Upper lobe of left lung (tissue), 6 donors: ENCODE measurements at places on chromosomes 12 and 14. TPM values are rescaled to one million over a fixed set of nuclear protein-coding genes. Genes with fewer than 3 reads are reported as not detected.

DNA sequence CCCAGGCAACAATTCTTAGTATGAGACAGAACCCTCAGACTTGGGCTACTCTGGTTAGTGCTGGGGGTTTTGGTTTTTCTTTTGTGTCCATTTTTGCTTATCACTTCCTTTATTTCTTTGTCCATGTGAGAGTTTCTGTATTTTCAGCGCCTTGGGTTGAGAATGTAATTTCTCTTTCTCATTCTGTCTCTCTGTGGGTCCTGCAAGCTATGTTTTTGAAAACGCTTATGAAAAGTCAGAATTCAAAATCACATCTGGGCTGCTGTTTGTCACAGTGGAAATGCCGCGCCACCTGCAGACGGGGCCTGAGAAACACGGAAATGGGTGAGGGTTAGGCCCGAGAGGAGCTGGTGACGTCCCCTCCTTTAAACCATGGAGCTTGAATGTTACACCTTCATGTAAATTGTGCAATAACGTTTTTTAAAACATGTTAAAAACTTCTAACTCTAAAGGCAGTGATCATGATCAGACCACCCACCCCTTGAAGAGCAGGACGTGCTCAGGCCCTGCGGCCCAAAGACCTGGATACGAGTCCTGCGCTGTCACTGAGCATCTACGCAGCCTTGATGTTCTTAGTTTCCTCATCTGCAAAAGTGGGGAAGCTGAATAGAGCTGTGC is 26.1 kb downstream of the JDP2 start:
- peaks cover 89% of the 10 kb centered on the region for H3K4me1 ChIP-seq
- no peak overlapping the region for H3K4me3 ChIP-seq

DNA sequence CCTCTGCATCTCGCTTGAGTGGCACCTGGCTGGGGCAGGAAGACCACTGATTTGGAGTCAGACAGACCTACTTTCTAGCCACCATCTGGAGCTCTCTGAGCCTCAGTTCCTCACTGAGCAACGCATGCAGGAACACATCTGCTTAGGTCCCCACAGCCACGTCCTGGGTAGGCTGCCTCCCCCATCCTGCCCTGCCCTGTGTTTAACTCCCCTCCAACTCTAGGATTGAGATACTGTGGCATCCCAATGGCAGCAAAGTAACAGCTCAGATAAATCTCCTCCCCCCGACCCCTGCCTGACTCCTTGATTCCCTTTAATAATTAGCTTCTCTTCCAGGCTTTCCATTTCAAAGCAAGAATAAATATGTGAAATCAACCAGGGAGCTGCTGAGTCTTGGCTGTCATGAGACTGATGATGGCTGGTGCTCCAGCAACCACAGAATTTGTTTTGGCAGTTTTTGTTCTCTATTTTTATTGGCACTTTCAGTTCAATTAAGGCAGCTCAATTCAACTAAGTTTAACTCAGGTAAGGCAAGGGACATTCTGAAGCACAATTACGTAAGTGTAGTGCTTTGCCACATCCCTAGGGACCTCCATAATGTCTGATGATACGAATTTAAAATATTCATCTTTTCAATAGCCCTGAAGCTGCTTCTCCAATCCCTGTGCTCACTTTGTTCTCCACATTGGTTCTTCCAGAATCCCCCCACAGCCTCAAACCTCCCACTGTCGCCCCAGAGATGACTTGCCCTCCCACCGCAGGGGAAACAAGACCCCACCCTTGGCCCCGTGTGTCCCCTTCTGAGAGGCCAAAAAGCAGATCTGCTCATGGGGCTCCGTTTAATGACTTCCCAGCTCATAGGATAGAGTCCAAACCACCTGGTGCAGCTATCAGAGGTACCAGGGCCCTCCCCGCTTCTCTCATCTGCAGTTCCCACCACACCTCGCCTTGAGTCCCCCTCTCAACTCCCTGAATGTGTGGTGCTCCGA is 58.2 kb downstream of the ESR2 start:
- H3K27me3 ChIP-seq: no peaks in the 10 kb centered on the region
- DNase-seq: no peak
- H3K4me1 ChIP-seq: no peaks in the 10 kb centered on the region
- no peak overlapping the region for H3K4me3 ChIP-seq
- no peaks in the 10 kb centered on the region for H3K36me3 ChIP-seq
- no peak overlapping the region for H3K27ac ChIP-seq

DNA sequence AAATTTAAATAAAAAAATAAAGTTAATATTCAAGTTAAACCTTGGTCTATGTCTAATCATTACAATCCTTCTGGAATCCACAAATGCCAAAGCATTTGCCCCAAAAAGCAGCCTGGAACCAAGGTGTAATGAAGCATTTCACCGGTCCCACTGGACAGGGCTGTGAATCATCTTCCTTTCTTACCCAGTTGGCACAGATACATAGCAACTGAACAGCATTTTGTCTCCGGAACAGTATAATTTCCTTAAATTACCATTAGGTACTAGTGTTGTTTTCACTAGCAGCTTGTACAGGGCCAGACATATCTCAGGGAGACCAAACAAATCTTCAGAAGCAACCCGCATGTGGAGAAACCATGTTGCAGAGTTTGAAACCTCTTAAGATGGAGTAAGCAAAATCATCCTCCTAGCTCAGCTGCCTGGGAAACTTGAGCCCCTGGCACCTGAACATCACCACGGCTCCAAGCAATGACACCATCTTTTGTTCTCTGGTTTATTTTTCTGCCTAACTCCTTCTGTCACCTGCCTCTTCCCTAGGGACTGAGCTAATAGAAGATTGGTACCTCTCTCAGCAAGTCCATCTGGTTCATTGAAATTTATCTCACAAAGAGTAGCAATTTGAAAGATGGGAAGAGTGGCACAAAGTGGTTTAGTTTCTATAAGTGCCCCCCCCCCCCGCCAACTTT is 17.9 kb upstream of the MDM1 start:
- no peak overlapping the region for H3K27ac ChIP-seq
- DNase-seq: no peak
- H3K36me3 ChIP-seq: no peaks in the 10 kb centered on the region
- H3K4me1 ChIP-seq: no peaks in the 10 kb centered on the region

LTB4R gene
- 71.2 TPM for total RNA-seq

PAPLN gene
- total RNA-seq: 18.0 TPM

HCAR1 gene
- total RNA-seq: 0.33 TPM
